ENCODE measurements at places on chromosomes 5 and 9.

GRCh38 chr9:110532908-110533665, 46.5 kb downstream of the SVEP1 start:
- no peak for DNase-seq

GRCh38 chr9:114233491-114234185, 78.3 kb downstream of the COL27A1 start:
- no peak for DNase-seq

- no peak for DNase-seq
Measured at GRCh38 chr9:127535834-127536233, 76.2 kb upstream of the STXBP1 start.

- no peak for DNase-seq
Measured at GRCh38 chr5:163894645-163895044, 389.2 kb downstream of the MAT2B start.

DNA sequence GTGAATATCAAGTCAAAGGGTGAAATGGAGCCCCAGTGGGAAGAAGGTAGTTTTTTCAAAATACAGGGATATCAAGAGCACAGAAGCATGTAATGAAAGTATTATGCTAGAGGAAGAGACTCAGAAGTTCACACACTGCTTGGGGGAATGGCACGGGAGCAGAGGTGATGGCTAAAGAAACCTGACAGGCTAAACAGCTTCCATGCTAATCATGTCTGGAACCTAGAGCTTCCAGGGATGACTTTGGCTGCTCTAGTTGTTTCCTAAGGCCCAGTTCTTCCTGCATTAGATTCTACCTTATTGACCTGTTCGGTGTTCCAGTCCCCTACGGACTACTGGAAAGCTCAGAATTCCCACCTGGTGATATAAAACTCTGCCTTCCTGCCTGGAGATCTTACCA, 34.3 kb downstream of the TRIM32 start:
- no peak for DNase-seq
